ENCODE measurements at places on chromosomes 1 and 21.

- DNase-seq = no peak
Observed at GRCh38 chr1:79478160-79478559, 471.6 kb upstream of the ADGRL4 start.

- no peak for DNase-seq
Observed at GRCh38 chr1:15454256-15454655, 2.3 kb upstream of the CELA2A start.

- DNase-seq = no peak
Observed at GRCh38 chr1:203037509-203038190, 11.4 kb downstream of the PPFIA4 start.

GRCh38 chr1:91864017-91864700 lies 21.8 kb downstream of the TGFBR3 start:
- DNase-seq = no peak

DNA sequence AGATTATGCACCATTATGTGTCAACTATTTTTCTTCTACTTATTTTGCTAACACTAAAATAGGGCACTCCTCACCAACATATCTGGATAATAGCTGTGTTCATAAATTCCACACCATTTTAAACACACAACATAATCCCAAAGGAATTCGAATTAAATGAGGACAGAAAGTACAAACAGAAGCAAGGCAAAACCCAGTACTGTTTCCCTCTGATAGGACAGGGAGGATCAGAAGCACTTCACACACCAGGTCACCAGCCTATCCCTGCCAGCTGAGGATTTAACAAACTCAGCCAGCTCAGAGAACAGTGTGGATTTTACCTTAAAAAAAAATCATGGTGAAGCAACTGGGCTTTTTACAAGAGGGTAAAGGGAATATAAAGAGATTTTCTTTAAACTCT lies 20.0 kb downstream of the CRYZ start:
- no peak for DNase-seq

GRCh38 chr1:92922356-92923035 lies 38.8 kb downstream of the DIPK1A start:
- no peak for DNase-seq

- no peak for DNase-seq
Observed at GRCh38 chr1:218317061-218317460, 28.1 kb upstream of the TGFB2 start.

- no peak for DNase-seq
Observed at GRCh38 chr1:77534456-77534855, 148.0 kb downstream of the ZZZ3 start.

GRCh38 chr1:228299211-228299610 lies 91.4 kb downstream of the OBSCN start:
- DNase-seq = no peak

- DNase-seq = peak; percentile 67
Observed at GRCh38 chr1:23810818-23811540, 10.4 kb upstream of the GALE start.

DNA sequence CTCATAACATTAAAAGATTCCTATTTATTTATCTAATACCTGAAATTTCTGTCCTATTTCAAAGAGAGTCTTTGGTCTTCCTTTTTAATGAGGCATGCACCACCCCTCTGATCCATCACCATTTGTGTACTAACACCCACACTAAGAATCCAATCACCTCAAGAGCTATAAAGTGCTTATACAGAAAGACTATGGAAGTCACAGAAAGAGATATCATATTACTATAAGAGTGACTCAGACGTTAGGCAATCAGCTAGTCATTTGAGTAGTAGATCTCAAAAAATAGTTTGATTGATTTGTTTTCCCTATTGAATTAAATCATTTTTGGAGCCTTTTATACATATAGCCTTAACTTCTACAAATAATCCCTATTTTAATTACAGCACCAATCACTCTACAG lies 46.1 kb downstream of the NME7 start:
- no peak for DNase-seq

DNA sequence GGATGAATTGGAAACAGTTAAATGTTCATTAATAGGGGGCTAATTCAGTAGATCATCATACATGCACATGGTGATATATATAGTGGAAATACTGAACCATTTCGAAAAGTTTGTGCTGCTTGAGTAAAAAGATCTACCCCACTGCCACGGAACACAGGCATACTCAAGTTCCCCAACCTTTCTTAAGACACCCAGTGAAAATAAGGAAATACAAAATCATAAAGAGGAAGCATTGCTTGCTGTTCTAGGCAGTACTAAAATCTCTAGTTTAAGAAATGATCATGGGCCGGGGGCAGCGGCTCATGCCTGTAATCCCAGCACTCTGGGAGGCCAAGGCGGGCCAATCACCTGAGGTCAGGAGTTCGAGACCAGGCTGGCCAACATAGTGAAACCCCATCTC lies 37.6 kb upstream of the KIRREL1 start:
- DNase-seq = no peak

DNA sequence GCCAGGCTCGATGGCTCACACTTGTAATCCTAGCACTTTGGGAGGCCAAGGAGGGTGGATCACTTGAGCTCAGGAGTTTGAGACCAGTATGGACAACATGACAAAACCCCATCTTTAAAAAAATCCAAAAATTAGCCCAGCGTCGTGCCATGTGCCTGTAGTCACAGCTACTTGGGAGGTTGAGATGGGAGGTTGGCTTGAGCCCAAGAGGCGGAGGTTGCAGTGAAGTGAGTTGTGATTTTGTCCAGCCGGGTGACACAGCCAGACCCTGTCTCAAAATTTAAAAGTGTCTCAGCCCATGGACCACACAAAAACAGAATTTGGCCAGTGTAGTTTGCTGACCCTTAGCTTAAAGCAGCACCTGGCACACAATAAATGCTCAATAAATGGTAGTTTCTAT lies 11.3 kb upstream of the TACSTD2 start:
- DNase-seq = no peak

- peak; percentile 37 for DNase-seq
Observed at GRCh38 chr1:33094971-33095604, 14.1 kb downstream of the AZIN2 start.

DNA sequence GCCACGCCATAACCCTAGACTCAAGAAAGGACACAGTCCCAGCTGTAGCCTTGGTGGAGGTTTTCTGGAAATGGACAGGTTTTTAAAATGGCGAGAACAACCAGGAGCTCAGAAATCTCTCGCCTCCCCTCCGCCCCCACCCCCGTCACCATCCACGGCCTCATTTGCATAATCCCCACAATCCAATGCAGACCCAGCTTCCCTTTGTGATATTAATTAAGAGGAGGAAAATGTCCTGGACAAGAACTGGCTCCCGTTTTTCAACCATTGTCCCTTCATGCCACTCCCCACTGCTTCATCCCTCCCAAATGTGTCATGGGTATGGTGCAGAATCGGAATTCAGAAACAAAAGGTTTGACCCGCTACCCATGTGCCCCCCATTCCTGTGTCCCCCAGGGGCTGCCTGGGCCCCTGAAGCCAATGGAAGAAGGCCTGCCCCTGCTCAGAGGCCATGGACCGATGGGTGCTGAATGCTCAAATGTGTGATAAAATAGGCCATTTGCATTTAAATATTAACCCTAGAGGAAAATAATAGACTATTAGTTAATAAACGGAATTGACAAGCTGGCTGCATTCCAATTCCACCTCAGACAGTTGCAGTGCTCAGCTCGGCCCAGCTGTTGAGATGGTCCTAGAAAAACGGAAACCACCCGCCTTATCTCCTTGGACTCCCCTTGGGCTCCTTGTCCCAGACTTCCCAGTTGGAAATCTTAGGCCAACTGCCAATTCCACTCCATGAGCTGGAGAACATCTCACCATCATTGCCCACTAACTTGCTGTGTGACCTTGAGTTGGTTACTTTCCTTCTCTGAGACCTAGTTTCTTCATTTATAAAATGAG lies 10.7 kb upstream of the EPHB2 start:
- DNase-seq = no peak

DNA sequence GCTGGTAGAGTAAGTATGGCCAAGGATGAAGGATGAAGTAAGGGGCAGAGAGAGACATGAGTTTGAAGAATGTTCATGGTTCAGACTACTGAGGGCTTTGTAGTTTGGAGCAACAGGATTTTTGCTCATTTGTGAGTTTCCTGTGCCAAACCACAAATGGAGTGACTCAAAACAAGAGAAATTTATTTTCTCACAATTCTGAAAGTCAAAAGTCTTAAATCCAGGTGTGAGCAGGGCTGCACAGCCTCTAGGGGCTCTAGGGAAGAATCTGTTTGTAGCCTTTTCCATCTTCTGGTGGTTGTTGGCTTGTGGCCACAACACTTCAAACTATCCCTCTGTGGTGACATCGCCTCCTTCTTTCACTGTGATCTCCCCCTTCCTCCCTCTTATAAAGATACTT lies 58.9 kb downstream of the RHOU start:
- DNase-seq = peak; percentile 87

DNA sequence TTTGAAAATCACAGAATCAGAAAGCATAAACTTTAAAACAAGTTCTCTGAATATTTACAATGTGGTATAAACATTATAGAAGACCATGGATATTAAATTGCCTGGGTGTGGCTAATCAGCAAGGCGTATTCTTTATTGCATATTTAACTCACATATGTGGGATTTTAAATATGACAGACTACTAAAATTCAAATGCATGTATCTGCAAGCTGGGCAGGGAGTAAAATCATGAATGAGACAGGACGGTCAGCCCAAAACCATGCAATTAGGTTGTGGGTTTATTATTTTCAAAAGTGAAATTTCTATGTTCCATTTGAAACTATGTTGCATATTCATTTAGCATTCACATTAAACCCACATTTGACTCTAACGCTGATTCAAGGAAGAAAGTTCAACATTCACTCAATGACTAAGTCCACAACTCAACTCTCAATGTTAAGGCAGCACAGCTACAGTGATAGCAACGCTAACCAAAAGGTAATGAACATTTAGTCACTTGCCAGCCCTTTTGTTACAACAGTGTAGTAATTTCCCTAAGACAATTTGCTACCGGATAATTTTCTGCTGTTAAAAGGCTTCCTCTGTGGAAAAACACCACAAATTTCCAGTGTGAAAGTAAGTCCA lies 6.3 kb upstream of the SYNJ1 start:
- DNase-seq = peak; percentile 23

- no peak for DNase-seq
Observed at GRCh38 chr1:153397924-153398651, 7.2 kb upstream of the S100A8 start.

- no peak for DNase-seq
Observed at GRCh38 chr1:17596651-17597509, 57.4 kb downstream of the ARHGEF10L start.

- no peak for DNase-seq
Observed at GRCh38 chr1:240343966-240344365, 252.3 kb downstream of the FMN2 start.

DNA sequence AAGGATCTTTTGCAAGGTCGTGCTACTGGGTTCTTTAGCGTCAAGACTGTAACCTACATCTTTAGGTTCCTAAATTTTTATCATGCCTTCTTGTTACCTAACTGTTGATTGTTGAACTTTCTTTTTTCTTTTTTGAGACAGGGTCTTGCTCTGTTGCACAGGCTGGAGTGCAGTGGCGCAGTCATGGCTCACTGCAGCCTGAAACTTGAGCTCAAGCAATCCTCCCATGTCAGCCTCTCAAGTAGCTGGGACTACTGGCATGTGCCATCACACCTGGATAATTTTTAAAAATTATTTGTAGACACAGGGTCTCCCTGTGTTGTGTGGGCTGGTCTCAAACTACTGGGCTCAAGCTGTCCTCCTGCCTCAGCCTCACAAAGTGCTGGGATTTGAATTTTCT lies 52.9 kb downstream of the NFIA start:
- no peak for DNase-seq

GRCh38 chr1:32749332-32749731 lies 46.8 kb upstream of the SYNC start:
- DNase-seq = no peak

GRCh38 chr1:89649783-89650182 lies 16.9 kb downstream of the LRRC8C start:
- DNase-seq = no peak

DNA sequence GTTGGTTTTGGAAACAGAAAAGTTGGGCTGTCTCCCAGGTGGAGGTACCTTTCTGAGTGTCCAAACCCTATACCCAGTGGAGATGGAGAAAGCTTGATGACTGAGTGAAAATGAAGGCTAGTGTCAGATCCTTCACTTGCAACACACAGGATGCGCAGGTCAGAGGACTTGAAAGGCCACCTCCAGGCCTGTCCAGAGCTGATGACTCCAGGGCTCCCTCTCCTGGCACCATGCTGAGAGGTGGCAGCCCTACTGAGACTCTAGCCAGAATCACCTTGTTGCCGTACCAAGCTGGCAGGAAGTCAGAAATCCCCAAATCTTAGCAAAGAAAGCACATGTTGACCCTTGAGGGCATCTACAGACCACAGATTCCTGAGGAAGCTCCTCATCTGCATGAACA lies 16.4 kb downstream of the KNCN start:
- peak; percentile 51 for DNase-seq

- no peak for DNase-seq
Observed at GRCh38 chr1:240936911-240937668, 325.1 kb upstream of the GREM2 start.

GRCh38 chr1:89407360-89407759 lies 43.5 kb downstream of the GBP6 start:
- peak; percentile 12 for DNase-seq

DNA sequence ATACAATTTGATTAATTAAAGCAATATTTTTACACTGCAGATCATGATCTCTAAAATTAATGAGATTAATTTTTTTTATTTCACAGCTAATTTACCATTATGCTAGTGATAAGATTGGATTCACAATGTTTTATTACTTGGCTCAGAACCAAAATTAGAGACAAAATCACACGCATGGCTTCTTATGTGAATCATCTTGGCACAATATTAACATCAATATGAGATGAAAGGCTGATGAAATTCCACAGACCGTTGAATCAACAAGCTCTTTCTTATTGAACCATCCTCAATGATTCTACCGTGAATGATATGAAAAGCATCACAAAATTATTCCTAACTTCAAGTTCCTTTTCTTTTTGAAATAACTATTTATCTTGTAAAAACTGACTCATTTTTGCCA lies 544.9 kb downstream of the KCNT2 start:
- DNase-seq = no peak

DNA sequence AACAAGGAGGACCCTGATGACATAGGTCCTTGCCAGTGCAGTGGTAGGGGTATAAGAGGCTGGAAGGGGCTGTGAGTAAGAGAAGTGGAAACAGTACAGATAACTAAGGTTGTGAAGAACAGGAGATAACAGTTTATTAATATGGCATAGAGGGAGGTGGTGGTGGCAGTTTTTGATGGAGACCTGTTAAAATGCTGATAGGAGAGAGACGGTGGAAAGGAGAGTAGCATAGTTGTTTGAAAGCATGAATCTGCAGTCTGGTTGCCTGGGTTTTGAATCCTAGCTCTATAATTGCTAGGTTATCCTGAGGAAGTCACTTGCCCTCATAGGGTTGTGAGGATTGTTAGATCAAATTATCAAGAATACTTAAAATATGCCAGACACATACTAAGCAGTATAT lies 19.4 kb downstream of the LRRC41 start:
- DNase-seq = no peak

DNA sequence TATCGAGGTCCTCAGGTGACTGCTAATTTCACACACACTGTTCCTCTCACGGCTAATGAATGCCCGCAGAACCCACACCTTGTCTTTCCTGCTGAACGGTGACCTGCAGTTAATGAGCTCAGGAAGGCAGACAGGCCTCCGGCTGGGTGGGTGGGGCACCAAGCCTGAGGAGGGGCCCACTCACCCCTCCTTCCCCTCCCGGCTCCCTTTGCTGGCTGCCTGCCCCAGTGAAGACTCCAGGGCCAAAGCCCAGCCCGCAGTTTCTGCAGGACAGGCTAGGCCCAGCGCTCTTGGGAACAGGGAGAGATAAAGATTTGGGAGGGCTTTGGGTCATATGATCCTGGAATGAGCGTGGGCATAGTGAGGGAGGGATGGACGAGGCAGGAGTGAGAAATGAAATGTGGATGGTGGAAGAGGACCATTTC lies 26.4 kb downstream of the FOXO6 start:
- DNase-seq = no peak

Measured in activated CD4-positive, alpha-beta T cell treated with anti-CD3 and anti-CD28 coated beads, Interleukin-2, Interleukin-6, amounts not matched to agents 100 ng/mL and 50 ng/mL, durations not matched to agents 16 hours and 8 hours (primary cell).